ENCODE measurements at places on chromosomes 4 and X. TPM values are rescaled to one million over a fixed set of nuclear protein-coding genes. Genes with fewer than 3 reads are reported as not detected.

- no peak for DNase-seq
These were observed 338.1 kb downstream of the BCOR start for GRCh38 chrX:39759526-39760224.

GRCh38 chr4:16120720-16121119 is 36.9 kb upstream of the PROM1 start:
- DNase-seq: no peak

GRCh38 chr4:3317656-3318211 is 24.9 kb downstream of the RGS12 start:
- no peak for DNase-seq

- DNase-seq: no peak
These were observed 10.4 kb downstream of the AFP start for GRCh38 chr4:73446336-73446938.

GRCh38 chr4:74410272-74410671 is 34.7 kb upstream of the AREG start:
- no peak for DNase-seq

The MAGEA8 gene
- not detected for total RNA-seq

The ITGB1BP2 gene
- 7.8 TPM for total RNA-seq

The MCF2 gene
- 1.2 TPM for total RNA-seq

The TMSB15A gene
- 213 TPM for total RNA-seq

The FAAH2 gene
- 1.8 TPM for total RNA-seq

The MAGEB17 gene
- not detected for total RNA-seq

Measured in glutamatergic neuron (in vitro differentiated cells).